Activated CD4-positive, alpha-beta T cell treated with anti-CD3 and anti-CD28 coated beads, Interleukin-2, Interleukin-6, amounts not matched to agents 100 ng/mL and 50 ng/mL, durations not matched to agents 16 hours and 8 hours (primary cell): ENCODE measurements at places on chromosomes 11 and 22.
A peak's percentile ranks its signal among the peaks of the same experiment; 100 is the strongest.

DNA sequence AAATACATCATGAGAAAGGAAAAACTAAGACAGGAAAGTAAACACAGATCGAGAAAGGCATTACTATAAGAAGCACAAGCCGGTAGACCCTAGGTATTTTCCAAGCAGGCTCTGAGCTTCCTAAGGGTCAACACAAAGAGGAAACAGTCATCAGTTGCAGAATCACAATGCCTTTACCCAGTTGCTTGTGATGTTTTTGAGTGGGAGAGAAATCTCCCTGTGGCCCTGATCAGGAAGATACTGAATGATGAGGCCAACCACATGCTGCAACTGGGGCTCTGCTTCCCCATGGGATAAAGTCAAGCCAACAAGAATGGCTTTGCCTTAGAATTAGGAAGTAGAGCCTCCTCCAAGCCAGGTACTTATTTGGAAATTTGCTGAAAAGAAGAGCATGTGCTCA lies 132.6 kb downstream of the MICAL2 start:
- no peak for DNase-seq

DNA sequence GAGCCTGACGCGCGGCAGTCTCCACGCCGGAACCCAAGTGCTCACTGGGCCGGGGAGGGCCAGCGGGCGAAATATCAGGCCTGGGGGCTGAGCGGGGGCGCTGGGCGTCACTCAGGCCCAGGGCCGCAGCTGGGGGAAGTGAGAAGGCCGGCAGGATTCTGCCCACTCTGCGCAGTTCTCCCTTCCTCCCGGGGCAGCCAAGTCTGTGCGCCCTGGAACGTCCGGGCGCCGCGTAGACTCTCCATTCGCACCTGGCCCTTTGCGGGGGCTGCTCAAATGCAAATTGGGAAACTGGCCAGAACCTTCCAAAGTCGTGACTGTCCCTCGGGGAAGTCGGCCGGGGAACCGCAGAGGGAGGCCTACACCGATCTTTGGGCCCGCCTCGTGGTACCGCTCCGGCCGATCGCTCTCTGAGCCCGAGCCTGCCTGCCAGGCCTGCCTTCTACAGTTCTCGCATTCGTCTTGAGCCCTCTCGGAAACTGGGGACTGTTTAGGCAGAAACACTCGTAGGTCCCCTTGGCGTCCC lies 2.2 kb upstream of the SLC6A5 start:
- DNase-seq, result no peak

DNA sequence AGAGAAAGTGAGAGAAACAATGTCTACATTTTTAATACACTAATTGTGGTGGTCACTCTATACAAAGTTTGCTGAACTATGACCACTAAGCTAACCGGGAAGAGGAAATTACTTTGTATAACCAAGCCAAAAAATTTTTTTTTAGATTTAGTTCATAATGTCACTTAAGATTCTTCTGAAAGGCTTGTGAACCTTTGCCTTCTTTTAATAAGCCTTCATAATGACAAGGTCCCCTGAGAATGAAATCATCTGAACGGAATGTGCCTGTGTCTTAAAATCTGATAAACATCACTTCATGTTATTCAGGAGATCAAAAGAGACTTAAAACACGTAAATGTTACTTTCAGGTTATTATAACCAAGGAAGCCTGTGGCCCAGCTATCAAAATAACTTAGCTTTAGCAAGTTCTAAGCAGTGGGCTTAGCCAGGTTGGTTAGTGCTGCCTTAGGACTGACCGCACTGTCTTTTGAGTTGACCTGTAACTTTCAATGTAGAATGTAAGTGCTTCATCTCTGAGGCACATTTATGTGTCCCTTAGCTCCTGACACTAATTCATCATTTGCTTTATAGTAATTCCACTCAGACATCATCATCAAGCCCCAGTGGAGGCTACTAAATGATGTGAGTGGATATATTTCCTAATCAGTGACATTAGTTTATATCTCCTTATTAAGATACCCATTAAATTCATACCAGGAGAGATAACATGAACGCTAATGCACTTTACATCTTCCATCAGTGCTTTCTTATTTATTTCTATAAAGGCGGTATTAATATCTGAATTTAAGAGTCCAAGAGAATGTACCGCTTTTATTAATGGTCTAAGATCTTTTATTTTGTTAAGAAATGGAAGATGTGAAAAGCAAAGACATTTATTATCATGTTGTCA lies 122.5 kb downstream of the WNT11 start:
- DNase-seq, result no peak

- DNase-seq, result no peak
Observed at GRCh38 chr11:47595029-47595428, 818 bp upstream of the C1QTNF4 start.

- DNase-seq, result no peak
Observed at GRCh38 chr11:29272019-29272654, 744.7 kb downstream of the KCNA4 start.

DNA sequence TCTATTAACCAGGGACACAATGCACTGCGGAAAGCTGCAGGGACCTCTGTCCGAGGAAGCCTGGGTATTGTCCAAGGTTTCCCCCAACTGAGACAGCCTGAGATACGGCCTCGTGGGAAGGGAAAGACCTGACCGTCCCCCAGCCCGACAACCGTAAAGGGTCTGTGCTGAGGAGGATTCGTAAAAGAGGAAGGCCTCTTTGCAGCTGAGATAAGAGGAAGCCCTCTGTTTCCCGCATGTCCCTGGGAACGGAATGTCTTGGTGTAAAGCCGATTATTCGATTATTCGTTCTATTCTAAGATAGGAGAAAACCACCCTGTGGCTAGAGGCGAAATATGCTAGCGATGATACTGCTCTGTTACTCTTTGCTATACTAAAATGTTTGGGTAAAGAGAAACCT lies 5.2 kb downstream of the BET1L start:
- DNase-seq, result no peak

- DNase-seq, result no peak
Observed at GRCh38 chr22:20391222-20391621, 2.7 kb upstream of the ZNF74 start.

DNA sequence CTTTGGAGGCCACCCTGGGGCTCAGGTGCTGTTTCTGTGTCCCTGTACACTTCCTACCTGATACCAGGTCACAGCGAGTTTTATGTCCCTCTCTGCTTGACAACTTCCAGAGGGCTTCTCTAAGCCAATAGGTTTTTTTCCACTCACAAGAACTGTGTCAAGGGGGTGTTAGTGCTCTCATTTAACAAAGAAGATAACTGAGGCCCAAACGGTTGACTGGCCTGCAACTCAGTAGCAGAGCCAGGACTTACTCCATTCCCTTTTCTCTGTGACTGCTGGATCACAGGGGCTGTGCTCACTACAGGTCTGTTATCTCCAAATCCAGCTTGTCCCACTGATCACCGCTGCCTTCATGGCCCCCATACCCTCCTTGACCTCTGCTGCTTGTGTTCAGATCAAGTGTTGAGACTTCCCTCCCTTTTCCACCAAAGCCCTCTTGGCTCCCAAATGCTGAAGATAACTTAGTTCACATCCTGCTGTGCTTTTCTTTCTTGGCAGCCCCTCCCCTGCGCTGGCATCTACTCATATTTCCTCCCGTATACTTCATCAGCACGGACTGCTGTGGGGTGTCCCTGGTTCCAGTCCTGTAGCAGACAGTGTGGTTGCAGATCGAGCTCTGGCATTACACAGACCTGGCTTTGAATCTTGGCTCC lies 41.3 kb downstream of the POU2F3 start:
- DNase-seq, result no peak

GRCh38 chr11:83265331-83265730 lies 20.8 kb downstream of the CCDC90B start:
- DNase-seq, result no peak

- DNase-seq, result no peak
Observed at GRCh38 chr22:48951836-48952235, 875.8 kb downstream of the BRD1 start.

DNA sequence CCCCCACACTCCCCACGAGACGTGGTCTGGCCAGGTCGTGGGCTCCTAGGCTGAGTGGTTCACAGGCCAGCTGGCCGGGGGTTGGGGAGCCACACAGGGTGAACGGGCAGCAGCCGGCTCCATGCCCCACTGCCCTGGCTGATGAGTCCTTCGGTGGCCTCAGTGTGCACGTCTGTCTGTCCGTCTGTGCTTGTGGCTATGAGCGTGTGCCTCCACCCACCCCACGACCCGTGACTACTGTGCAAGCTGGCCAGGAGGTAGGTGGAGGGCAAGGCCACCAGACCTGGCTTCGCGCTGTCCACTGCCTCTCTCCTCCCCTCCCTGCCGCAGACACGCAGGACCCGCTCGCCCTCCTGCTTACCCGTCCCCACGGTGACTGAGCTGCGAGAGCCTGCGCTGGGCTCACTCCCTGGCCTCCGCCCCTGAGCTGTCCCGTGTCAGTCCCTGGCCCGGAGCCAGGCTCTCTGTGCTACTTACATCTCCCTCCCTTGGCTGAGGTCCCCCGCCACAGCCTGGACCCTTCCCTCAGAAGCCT lies 14.1 kb downstream of the CSDC2 start:
- DNase-seq, result no peak

GRCh38 chr11:62678770-62679696 lies at the start of gene UBXN1:
Gene UBXN1 (minus strand): TSS chr11:62679073. CDS start chr11:62678923, 150 bp downstream.
- peak; percentile 89 for DNase-seq

GRCh38 chr11:20155683-20156279 lies 4.5 kb downstream of the DBX1 start:
- DNase-seq, result no peak

- no peak for DNase-seq
Observed at GRCh38 chr22:44570476-44571445, 72.7 kb upstream of the RTL6 start.

DNA sequence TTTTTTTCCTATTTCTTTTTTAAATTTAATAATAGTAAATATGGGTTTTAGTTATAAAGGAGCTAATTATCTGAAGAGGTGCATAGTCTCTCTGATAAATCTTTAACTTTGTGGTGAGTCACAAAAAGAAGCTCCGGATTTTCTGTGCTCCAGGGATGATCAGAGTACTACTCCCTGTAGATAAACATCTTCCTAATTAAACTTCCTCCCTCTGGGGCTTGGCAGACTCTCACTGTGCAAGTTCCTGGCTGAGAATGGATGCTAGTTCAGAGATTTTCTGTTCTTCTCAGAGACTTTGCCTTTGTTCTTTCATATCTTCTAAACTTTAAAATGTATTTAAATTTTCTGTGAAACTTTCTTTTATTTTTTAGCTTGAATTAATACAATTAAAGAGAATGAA lies at the start of gene OR10G7:
Gene OR10G7, minus strand, starts transcription at position 72 of the 400 bp plus-strand sequence. CDS start 2,324 bp downstream, outside the sequence.
- DNase-seq, result no peak

DNA sequence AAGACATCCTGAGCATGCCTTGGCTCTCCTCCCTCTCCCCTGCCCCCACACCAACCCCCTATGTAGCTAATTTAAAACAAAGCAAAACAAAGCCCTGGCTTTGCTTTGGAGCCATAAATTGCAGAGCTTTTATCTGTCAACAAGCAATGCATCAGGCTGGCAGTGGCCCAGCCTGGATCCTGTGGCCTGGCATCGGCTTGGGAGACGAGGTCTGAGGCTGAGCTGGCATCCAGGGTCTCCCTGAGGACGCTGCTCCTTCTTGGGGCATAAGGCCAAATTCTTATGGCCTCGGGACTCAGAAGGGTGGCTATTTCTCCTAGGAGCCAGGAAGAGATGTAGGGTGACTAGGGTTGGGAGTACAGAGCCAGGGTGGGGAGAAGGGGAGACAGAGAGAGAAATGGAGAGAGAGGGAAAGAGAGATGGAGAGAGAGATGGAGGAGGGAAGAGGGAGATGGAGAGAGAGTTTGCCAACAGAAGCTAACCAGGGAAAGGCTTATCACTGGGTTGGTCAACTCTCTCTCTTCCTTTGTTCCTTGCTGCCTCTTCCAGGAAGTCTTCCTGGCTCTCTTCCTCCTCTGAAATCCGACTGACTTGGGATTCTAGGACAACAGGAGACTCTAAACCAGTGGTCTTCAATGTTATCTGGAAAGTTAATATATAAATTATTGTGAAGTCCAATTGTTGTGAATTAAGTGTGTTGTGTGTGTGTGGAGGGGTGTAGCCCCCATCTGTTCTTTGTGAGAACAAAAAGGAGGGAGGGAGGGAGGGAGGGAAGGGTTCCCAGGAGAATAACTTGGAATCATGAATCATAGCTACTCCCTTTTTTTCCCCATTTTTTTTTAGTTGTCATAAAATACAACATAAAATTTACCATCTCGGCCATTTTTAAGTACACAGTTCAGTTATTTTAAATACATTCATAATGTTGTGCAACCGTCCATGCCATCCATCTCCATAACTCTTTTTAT lies 29.1 kb downstream of the TSPAN18 start:
- no peak for DNase-seq

DNA sequence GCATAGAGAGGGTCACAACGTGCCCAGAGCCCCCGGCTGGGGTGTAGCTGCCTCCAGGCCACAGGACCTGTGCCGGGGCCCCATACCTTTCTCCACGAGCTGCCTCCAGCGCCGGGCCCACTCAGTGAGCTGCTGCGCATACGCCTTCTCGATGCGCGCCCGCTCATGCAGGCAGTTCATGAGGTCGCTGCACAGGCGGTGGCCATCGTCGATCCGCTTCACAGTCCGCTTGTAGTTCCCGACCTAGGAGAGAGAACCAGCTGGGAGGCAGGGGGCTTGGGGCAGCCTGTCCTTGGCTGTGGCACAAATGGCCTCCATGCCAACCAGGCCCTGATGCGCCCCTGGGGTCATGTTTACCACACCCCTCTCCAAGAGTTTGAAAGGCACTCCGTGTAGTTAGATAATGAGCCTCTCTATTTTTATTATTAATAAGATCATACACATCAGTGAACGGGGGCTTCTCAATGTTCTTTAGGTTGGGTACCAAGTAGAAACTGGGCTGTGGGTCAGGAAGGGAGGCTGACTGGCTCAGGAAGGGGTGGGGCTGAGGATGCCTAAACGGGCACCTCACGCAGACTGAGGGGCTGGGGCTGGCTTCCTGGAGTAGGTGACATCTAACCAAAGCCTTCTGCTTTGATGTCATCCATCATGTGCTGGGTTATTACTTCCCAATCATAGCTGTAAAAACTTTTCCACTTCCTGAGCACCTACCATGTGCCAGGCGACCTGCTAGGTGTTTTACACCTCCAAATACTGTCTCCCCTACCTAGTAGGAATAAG lies 36.5 kb upstream of the ARFGAP3 start:
- DNase-seq, result peak; percentile 51

DNA sequence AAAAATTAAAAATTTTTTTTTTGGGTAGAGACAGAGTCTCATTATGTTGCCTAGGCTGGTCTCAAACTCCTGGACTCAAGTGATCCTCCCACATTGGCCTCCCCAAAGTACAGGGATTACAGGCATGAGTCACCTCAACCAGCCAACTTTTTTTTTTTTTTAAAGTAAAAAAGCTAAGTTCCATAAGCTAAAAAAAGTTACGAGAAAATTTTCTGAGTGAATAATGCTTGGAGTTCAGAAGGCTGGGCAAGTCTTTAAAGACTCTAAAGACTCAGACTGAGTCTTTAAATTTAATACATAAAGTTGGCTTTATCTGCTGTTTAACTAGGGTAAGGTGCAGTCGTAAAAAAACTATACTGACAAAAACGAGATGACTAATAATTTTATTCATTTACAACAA lies 5.6 kb downstream of the DDX6 start:
- peak; percentile 44 for DNase-seq

DNA sequence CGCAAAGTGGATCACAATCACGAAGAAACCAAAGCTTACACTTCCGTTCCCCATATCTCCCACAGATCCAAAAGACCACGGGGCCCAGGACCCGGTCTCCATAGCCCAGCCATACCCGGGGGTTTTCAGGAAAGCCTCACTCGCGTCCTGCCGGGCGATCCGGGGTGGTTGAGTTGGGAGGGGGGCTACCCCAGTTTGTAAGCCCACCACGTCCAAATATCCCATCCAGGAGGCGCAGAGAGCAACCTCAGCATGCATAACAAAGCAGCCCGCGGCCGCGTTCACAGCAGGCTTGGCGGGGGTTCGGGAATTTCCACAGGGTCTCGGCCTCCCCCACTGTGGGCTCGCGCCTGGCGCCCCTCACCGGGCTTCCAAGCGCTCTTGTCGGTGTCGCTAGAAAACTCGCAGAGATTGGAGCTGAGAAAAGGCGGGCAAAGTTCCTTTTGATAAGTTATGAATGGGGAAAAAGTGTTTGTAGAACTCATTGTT lies 9.5 kb downstream of the SDF2L1 start:
- DNase-seq, result no peak
